ENCODE measurements at places on chromosomes 7 and 10.

DNA sequence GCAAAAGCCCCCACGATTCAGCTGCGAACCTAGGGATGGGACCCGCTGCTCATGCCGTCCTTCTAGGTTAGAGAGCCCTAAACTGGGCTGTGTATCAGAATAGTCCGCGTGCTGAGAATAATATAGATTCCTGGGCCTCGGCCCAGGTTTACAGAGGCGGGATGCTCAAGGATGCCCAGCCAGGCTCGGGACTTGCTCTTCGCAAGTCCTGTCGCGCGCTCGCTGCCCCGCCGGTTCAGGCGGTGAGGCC is 266 bp upstream of the STMP1 start:
- DNase-seq = no peak

DNA sequence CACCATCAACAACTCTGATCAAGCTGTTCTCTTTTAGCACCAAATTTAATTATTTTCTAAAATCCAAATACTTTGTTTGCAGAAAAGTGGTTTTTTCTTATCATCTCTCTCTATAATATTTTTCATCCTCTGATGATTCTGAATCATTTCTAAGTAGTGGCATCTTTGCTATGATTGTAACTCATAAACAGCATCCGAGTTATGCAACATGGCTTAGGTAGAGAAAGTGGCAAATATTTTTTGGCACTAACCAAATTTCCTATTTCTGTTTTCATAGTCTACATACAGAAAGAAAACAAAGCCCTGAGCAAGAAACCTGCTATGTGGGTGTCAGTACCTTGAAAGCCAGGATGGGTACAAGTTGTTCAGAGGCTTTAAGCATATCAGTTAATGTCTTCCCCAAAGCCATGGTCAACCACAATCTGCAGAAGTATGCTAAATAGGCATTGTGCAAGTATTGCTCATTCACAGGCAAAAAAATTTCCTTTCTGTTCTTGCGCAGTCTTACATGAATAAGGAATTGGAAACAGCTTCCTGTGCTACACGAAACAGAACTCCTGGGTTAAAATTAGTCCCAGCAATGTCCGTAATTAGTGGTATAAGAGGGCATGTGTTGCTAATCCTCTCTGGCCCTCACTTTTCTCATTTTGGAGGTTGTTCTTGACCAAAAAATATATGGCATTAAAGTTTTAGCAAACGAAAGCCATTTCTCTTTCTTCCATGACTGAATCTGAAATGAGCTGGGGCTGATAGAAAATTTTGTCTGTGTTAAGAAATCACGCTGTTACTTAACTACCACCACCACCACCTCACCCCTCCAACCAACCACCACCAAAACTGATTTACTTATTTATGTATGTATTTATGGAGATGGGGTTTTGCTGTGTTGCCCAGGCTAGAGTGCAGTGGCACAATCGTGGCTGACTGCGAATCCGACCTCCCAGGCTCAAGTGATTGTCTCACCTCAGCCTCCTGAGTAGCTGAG is 325.6 kb upstream of the MAGI2 start:
- DNase-seq = no peak

GRCh38 chr10:53619671-53620070 is 847.1 kb upstream of the MBL2 start:
- no peak for DNase-seq

- no peak for DNase-seq
Measured at GRCh38 chr7:22435720-22436119, 64.3 kb downstream of the STEAP1B start.

- DNase-seq = no peak
Measured at GRCh38 chr10:47278152-47278473, 21.9 kb upstream of the GDF10 start.

DNA sequence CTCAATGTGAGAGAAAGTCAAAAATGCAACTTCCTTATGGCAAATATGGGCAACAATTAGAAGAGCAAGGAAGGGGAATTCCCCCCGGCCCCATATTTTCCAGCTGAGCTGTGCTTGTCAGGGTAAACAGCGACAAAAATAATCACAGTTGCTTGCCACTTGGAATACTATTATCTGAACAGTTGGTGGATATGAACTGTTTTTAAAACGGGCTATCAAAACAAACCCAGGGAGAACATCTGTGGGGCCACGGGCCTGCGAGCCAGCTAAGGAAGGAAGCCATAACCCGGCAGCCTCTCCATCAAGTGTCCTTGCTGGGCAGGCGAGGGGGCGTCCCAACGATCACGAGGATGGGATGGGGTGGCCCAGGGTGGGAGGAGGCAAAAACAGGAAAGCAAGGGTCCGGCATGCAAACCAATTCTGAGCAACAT is 228.4 kb downstream of the ARHGAP12 start:
- no peak for DNase-seq

GRCh38 chr7:140564643-140565042 is 76.0 kb downstream of the DENND2A start:
- no peak for DNase-seq

GRCh38 chr10:50937230-50937907 is 51.9 kb upstream of the A1CF start:
- no peak for DNase-seq

DNA sequence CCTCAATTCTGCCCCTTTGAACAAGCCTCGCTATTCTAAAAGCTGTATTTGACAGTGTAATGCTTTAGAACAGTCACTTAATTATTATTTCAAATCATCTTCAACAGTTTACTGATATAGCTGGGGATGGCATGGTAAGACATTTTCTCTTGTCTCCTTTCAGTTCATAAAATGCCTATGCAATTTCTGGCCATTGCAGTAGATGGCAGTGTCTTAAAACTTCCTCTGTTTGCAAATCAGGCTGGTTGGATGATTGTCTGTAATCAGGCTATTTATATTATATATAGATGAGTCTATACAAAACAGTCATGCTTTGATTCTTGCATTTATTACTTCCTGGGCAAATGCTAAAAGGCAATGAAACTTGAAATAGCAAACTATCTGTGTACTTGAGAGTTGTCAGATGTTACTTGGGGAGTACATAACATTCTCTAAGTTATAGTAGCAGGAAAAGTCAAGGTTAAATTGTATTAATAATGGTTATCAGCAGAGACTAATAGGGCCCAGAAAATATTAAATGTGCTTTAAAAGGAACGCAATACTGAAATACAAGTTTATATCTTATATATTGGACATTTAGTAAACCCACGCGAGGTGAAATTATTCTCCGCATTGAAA is 55.5 kb upstream of the LHFPL3 start:
- no peak for DNase-seq

- DNase-seq = peak; percentile 30
Measured at GRCh38 chr7:102434039-102434486, 688 bp downstream of the ORAI2 start.

DNA sequence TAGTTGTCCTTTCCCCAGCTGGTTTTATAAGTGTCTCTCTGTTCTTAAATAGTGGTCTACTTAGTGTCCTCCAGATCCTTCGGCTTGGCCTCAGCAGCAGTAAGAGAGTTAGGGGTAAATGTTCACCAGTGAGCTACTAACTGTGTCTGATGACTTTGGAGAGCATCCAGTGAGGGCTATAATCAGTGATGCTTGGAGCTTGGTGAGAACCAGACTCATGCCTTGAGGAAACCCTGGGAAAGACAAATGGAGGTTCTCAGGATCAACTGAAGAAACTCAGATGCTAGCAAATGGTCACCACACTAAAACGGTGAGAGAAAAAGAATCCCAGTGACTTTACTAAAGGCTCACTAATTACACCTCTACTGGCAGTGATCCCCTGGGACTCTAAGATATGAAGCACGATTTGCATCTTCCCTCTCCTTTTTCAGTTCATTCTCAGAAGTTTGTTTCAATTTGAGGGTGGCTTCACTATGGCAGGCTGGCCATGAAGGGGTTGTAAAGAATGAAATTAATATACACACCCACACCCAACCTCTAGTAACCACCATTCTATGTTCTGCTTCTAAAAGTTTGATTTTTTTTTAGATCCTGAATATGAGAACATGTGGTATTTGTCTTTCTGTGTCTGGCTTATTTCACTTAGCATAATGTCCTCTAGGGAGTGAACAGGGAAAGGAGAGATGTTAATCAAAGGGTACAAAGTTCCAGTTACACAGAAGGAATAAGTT is 177.9 kb downstream of the PDE1C start:
- DNase-seq = no peak

GRCh38 chr7:105794741-105795729 is 81.4 kb downstream of the ATXN7L1 start:
- no peak for DNase-seq

GRCh38 chr7:135162382-135163001 is 8.0 kb downstream of the CYREN start:
- DNase-seq = no peak

GRCh38 chr7:77796960-77797359 is 1.3 kb downstream of the TMEM60 start:
- DNase-seq = no peak

DNA sequence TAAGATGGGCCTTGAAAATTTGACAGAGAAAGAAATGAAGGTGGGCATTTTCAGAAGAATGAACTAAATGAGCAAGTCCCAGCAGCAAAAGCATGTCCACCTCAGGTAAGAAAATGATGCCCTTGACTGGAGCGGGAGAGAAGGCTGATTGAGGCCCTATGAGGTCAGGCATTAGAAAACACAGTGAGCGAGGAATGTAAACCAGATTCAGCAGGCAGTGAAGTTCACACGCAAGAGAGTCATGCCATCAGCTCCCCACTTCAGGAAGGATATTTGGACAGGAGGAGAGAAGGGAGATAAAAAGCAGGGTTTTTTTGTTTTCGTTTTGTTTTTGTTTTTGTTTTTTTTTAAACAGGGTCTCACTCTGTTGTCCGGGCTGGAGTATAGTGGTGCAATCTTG is 166.4 kb downstream of the PPP1R17 start:
- DNase-seq = no peak

DNA sequence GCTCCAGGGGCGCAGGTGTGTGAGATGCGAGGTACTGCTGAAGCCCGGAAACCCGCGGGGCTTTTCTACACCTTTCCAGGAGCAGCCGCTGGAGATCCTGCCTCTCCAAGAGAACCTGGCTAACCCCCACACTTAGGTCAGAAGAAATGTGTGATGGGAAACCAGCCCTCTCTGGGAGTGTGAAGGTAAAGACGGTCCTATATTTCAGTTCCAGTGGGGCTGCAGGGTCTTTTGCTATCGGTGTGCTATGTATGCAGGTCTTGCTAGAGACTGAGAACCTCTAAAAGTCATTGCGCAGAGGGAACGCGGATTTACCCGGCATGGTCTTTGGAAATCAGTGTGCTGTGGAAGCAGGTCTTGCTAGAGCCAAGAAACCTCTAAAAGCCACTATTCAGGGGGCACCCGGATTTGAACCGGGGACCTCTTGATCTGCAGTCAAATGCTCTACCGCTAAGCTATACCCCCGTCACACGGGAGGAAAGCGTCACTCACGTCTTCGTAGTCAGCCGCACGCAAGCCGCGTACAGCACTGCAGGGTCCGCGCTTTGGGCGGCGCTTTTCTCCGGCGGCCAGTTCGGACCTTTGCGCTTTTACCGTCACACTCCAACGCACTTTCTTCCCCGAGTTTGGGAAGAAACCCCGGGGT is 46.0 kb downstream of the ZNF777 start:
- peak; percentile 61 for DNase-seq

Data from stimulated activated naive CD8-positive, alpha-beta T cell treated with anti-CD3 and anti-CD28 coated beads, Interleukin-15, Interleukin-2, amounts not matched to agents 100 U/mL and 50 U/mL, for 24 hours (primary cell).